Stimulated activated CD8-positive, alpha-beta memory T cell treated with anti-CD3 and anti-CD28 coated beads, Interleukin-12 subunit alpha, Interleukin-12 subunit beta, amount 100 ng/mL, for 1 hour (primary cell): ENCODE measurements at places on chromosomes 2 and 18.

DNA sequence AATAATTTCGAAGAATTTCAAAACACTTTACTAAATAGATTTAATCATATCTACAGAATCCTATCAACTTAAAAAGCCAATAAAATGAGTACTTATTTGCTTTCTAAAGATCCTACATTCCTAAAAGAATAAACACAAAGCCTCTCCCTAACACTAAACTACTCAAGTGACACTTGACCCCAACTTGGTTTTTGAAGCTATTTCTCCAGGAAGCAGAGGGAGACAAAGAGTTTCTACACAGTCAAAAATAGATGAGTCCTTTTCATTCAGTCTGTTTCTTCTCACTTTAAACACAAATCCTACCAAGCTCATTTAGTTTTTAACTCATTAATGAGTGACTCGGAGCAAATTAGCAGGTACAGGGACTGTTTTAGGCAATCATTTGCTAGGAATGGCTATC is 2.1 kb downstream of the ATL2 start:
- DNase-seq: no peak

- no peak for DNase-seq
These were observed 61.0 kb downstream of the TSPYL6 start for GRCh38 chr2:54194761-54195750.

- DNase-seq: no peak
These were observed 351.8 kb downstream of the DCC start for GRCh38 chr18:52691841-52692240.

GRCh38 chr2:37506407-37507050 is 162.1 kb downstream of the QPCT start:
- no peak for DNase-seq

- DNase-seq: no peak
These were observed 18.8 kb downstream of the TMEM18 start for GRCh38 chr2:658426-658825.

GRCh38 chr2:199424160-199424559 is 33.6 kb downstream of the SATB2 start:
- DNase-seq: no peak

DNA sequence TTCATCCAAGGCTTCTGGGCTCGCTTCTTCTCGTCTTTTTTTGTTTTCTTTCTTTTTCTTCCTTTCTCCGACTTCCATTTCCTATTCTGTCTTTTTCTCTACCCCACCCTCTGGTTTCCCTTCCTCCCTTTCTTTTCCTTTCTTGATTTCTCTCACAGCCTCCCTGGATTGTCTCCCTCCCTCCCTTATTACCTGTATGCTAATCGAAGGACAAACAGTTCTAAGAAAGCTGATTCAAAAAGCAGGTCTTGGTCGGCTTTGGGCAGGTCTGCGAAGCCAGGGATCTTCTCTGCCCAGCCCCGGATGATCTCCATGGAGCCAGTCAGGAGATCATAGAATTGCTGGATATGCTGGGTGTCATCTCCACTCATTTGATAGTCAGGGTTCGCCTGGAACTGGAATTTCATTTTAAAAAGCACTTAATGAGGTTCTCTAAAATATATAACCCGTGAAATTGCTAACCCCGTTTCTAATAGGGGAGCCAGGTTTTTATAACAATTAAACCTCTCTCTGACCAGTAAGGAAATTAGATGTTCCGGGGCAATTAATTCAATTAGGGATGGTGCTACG is 5.9 kb downstream of the NR4A2 start:
- no peak for DNase-seq
